Activated T-cell treated with anti-CD3 and anti-CD28 coated beads for 24 hours (primary cell): ENCODE measurements at places on chromosomes 7 and 10.

DNA sequence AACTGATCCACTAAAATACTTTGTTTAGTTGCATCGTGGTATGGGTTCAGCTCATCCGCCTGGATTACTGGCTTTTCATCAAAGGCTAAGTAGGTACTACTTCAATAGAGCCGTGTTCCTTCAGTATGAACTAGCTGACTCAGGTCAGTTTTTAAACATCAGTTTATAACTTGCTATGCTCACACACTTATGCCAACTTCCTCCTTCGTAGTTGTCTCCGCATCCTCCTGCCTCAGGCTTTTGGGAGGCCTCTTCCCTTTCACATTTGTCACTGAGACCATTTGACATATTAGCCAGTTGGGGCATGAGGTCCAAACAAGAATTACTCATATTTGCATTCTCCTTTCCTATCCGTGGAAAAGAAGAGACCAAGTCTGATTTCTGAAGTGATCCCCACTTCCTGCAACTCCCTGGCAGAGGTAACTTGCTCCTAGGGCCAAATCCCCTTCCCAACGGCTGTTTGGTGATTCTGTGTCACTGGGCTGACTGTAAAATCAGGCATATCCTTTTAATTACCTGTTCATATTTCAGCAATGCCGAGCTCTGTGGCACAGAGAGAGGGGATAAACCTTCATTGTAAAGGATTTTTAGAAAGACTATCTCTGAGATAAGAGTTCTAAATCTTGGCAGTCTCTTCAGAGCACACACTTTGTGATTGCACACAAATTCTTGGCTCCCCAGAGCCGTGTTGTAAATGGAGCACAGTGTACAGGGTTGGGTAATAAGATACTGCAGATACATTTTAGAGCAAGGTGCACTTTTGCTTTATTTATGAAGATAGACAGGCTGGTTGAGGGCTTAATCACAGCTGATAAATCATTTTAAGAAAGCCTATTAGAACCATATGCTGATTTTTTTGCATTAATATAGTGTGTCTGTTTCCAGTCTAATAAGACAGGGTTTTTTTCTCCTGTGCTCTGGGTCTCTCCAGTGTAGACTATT, 108.0 kb downstream of the CREB5 start:
- DNase-seq, result no peak

GRCh38 chr7:908159-908581, 31.8 kb downstream of the GET4 start:
- DNase-seq, result no peak

GRCh38 chr10:50653758-50654157, 30.0 kb upstream of the SGMS1 start:
- no peak for DNase-seq

- no peak for DNase-seq
Observed at GRCh38 chr7:113374955-113375354, 256.6 kb upstream of the SMIM30 start.

- no peak for DNase-seq
Observed at GRCh38 chr7:148609045-148609725, 18.6 kb downstream of the C7orf33 start.

DNA sequence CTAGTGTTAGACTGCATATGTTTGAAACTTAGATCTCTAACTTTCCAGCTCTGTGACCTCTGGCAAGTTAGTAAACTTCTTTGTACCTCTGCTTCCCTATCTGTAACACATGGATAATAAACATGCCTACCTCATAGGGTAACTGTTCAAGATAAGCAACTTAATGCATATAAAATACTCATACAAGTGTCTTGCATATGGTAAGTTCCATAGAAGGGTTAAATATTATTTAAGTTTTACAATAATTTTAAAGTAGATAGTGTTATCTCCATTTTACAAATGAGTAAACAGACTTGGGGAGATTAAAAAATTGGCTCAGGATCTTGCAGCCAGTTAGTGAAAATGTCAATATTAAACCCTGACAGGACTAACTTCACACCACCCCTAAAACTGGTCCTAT, 30.1 kb upstream of the CD36 start:
- DNase-seq, result no peak

GRCh38 chr10:20993830-20994527, 96.9 kb upstream of the NEBL start:
- no peak for DNase-seq

GRCh38 chr7:7178906-7179305, 3.4 kb upstream of the C1GALT1 start:
- no peak for DNase-seq

GRCh38 chr10:109030581-109031210, 892.6 kb downstream of the XPNPEP1 start:
- DNase-seq, result no peak

GRCh38 chr10:122864901-122865300, 14.5 kb downstream of the FAM24B start:
- DNase-seq, result no peak

DNA sequence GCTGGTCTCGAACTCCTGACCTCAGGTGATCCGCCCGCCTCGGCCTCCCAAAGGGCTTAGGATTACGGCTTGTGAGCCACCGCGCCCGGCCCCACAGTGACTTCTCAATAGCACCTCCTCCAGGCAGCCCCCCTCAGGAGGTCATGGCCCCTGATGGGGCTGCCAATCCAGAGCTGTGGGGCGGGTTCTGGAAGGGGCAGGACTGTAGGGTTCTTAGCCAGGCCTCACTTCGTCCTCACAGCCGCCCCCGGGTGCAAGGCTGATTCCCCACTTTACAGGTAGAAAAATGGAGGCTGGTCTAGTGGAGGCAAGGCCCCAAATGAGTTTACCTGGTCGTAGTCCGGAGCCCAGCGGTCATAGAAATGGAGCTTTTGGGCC, 638 bp downstream of the METTL27 start:
- no peak for DNase-seq
